ENCODE measurements at places on chromosomes 6 and 20.

DNA sequence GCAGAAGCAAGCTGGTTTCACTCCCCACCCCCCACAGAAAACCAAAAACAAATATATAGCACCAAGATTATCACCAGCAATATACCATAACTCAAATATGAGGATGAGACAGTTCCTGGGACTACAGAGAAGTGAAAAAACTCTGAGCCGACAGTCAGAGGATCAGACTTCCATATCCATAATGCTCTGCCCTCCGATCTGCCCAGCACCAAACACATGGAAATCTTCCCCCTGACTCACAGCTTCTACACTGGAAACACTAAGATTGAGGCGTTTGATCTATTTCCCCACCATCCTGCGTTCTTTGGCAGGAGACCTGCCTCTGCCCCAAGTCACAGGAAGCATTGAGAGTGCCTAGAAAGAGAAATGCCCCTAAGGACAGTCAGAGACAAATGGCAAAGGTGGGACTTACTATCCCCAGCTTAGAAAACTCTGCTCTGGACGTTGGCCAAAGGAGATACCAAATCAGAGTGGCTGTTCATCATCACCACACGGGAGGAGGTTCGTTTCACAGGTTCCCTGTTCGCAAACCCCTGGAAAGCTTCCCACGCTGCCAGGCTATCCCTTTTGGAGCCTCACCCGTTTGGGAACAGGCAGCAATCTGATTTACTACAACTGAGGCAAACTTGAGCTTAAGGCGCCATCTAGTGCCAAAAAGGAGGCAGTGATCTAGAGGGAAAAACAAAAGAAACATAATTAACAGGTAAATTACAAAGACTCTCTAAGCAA, 48.7 kb upstream of the SRSF6 start:
- no peak for DNase-seq

- DNase-seq: no peak
These were observed 13.9 kb downstream of the TMEM151B start for GRCh38 chr6:44284121-44284520.

DNA sequence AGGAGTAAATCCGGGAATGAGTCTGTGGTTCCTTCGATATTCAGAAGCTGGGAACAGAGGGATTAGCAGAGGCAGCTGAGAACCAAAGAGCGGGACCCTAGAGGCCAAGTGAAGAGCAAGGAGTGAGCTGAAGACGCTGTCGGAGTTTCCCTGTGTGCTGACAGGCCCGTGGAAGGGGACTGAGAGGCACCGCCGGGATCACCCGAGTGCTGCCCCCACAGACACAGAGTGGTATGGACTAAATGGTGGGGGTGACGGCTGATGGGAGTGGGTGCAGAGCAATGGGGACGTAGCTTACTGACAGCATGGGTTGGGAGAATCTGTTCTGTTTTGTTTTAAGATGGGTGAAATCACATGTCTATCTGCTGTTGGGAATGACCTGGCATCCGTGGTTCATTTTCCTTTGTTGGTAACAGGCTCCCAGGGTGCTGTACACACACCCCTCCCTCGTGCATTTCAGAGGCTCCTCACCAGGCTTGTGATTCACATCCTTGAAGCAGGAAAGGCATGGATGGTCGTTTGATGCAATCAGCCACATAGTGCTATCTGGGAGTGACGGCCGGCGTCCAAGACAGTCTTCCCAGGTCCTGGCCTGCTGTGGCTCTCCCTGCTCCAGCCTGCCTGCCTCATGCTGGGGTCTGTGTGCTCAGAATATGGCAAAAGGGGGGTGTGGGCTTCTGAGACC, 97.4 kb downstream of the THBS2 start:
- no peak for DNase-seq

DNA sequence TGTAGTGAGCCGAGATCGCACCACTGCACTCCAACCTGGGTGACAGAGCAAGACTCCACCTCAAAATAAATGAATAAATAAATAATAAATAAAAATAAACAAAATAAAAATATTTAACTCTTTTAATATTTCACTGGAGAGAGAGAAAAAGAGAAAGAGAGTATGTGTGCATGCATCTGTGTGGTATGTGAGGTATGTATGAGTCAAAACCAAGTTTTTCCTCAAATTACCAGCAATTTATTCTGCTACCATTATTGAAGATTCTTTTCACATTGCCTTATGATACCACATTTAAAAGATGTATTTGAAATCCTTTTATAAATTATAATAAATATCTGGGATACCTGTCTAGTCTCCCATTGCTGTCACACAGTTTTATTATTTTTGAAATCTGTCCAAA, 122.1 kb downstream of the CD164 start:
- no peak for DNase-seq

DNA sequence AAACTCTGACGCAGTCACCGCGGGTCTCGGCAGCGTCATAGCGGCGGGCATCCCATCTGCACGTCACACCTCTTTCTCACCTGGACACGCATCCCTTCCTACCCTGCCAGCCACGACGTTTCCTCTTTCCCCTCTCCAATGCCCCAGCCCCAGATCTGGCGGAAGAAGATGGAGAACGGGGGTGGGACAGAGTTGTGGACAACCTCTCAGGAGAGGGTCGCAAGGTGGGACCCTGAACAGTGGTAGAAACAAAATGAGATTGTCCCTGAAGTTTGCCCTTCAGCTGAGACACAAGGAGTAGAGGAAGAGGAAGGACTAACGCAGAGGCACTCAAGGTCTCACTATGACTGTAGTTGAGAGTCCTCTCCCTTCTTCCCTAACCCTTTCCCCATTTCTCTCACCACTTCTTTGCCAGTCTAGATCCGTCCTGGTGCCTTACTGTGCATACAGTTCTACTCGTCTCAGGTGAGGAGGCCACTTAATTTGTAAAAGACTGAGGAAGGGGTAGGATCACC, 562 bp downstream of the TRIM39 start:
- no peak for DNase-seq

- DNase-seq: no peak
These were observed 18.1 kb upstream of the GATA5 start for GRCh38 chr20:62493886-62494285.

DNA sequence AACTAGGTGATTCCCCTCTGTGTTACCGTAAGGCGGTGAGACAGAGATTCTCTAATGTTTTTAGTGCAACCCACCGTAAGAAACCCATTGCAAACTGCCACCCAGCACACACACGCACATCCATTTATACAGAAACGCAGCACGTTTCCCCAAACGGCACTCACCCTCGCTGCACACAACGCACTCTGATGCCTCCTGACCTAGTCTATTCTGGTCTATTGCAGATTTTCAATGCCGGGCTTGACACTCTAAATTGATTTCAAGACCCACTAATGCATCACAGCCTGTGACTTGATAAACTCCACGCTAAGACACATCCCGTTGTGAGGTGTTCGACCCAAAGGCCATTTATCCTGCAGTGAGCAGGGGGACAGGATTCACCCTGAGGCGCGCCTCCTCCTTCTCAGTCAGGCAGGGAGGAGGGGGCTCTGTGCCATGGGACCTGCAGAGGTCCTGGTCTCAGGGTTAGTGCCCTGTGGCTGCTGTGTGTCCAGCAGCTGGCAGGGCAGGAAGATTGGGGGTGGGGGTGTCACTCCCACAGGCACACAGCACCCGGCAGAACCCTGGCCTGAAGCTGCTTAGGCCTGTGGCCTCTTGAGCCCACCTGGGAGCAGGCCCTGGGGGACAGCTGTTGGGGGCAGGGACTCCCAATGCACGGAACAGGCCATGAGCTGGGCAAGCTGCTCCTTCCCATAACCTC, 335.6 kb downstream of the PREX1 start:
- no peak for DNase-seq

GRCh38 chr6:4559281-4559875, 216.8 kb upstream of the CDYL start:
- DNase-seq: no peak

DNA sequence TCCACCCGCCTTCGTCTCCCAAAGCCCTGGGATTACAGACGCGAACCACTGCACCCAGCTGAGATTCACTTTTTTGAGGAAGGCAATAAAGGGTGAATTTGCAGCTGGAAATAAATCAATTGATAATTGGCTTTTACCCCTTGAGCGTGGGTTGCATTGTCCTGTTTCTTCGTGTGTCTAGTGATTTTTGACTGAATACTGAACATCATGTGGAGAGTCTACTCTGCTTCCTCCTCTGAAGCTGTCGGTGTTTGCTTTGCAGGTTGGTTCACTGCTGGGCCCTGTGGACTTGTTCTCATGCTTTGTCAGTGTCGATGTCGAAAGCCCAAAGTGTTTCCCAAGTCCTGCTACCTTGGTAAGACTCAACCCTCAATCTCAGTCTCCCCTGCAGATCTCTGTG, 5.8 kb upstream of the EEF1A2 start:
- no peak for DNase-seq

GRCh38 chr6:40722091-40722490, 134.9 kb upstream of the LRFN2 start:
- DNase-seq: no peak

DNA sequence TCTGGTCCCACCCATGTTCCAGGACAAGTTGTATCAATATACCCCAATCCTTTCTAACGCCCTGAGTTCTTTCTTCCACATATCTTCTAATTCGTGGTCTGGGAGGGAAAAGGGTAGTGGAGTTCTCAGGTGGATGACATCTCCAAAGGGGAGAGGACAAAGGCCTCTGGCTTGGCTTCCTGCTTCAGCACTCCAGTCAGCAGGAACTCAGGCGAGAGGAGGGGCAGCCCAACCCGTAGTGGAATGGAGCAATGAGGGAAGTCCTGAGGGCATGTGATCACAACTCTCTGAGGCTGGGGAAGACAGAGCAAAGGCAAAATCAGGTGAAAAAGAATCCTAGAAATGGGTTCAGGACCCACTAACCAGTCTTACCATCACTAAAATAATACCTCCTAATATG, 9.6 kb upstream of the NRM start:
- no peak for DNase-seq

DNA sequence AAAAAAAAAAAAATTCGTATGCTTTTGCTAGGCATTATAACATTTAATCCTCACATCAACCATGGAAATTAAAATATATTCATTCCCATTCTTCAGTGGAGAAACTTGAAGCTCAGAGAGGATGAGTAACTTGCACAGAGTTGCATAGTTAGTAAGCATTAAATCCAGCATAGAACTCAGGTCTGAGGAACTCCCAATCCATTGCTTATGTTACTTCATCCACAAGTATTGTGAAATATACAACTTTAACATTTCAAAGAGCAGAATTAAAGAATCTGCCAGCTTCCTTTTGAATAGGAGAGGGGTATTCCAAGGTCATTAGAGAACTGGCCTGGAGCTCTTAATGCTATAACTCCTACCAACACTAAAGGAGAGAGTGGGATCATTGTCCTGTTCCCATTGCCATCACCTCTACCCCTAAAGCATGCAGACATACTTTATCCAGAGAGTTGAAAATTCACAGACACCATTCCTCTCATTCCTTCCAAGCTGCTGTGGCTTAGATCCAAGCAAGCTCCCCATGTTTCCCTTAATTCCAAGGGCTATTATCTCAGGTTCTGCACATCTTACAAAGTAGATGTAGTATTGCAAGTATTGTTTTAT, 91.9 kb downstream of the FLRT3 start:
- DNase-seq: no peak

DNA sequence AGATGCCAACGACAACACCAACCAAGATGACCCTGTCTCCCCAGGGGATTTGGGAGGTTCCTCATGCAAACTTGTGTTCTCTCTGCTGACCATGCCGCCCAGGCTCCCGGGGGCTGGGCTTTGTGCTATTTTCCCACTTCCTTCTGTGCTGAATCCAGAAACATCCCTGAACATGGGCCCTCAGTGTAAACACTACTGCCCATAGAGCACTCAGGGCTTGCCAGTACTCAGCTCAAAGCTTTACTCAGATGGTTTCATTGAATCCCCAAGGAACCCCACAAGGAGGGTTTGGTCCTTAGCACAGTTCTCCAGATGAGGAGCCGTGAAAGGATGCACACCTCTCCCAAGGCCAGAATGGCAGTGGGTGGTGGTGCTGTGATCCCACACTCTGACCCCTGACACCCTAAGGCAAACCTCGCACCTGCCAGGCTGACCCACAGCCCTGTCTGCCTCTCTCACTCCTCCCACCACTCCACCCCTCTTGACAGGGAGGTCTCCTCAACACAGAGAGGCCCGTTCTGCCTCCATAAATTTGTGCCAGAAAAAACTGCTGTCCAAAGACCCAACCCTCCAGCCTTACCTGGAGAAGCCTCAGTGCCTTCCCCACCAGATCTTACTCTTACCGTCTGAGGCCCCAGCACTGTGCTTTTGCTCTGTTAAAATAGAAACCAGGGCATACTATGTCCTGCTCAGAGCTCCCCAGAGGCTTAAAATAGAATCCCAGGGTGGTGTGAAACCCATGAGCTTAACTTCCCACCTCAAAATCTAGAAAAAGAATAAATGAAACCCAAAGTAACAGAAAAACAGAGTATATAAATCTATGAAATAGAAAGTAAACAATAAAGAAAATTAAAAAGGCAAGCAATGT, 283.0 kb upstream of the CDH4 start:
- DNase-seq: no peak

DNA sequence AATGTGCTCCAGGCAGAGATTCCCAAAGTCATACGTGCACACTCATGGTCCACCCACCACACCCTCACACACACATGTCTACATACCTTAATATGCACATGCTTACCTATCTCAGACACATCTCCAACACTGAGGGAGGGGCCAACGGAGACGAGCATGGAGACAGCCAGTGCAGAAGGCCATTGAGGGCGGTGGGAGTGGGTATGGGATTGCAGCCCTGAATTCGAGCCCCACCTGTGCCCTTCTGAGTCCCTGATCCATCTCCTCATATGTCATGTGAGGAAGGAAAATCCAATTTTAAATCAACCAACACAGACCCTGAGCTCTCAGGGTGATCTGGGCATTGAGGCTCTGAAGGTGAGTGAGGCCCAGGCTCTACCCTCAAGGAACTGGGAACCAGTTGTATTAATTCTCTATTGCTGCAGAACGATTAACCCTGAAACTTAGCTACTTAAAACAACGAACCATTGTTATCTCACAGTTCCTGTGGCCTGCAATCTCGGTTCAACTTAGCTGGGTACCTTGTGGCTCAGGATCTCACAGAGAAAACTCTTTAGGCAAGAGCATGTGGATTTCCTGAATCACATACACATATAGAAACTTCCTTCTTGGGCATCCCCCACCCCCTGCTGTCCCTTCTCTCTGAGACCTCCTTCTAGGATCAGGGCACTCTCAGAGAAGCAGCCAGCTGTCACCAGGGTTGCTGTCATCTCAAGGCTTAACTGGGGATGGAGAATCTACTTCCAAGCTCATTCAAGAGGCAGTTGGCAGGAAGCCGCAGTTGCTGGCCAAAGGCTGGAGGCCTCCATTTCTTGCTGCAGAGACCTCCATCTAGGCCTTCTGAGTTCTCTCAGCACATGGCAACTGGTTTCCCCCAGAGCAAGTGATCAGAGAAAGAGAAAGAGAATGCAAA, 28.3 kb downstream of the GLP1R start:
- DNase-seq: peak; percentile 13

- DNase-seq: no peak
These were observed 36.5 kb upstream of the MLN start for GRCh38 chr6:33840048-33840926.
